ENCODE measurements at places on chromosomes 6 and 20. TPM values are rescaled to one million over a fixed set of nuclear protein-coding genes. Genes with fewer than 3 reads are reported as not detected.

- H3K4me1 ChIP-seq: no peaks in the 10 kb centered on the region
- DNase-seq: no peak
- H3K27ac ChIP-seq: no peak overlapping the region
- no peaks in the 10 kb centered on the region for H3K36me3 ChIP-seq
Measured at GRCh38 chr6:165837948-165838745, 175.1 kb upstream of the PDE10A start.

DNA sequence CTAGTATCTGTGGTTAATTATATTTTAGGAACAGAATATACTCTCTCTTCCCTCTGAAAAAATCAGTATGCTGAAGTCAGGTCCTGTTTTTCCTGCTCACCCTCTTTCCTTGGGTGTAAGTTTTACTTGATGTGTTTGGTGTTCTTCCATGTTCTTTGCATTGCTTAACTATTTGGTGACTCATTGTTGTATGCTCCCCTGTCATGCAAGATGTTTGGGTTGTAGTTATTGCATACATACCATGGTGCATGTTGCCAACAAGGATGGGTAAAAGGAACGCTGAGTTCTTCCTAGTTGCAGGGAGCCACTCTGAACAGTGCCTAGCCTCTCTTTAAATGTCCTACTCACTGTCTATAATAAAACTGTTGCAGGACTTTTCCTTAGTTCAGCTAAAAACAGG, 207.9 kb upstream of the LAMP5 start:
- H3K27me3 ChIP-seq: no peaks in the 10 kb centered on the region
- no peak overlapping the region for H3K27ac ChIP-seq
- H3K36me3 ChIP-seq: no peaks in the 10 kb centered on the region
- peak; percentile 49 for DNase-seq
- no peak overlapping the region for H3K4me3 ChIP-seq

DNA sequence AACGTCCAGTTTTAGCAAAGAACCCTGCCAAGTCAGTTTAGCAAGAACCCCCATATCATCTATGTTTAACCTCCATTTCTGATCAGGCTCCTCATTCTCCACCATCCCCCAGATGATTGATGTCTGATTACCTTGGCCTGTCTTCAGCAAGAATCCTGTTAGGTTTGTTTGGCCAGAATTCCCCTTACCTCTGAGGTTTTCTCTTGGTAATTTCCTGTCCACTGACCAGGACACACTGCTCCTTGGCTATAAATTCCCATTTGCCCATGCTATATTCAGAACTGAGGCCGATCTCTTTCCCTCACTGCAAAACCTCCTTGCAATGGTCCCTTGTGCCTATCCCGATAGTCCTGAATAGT, 27.0 kb downstream of the ZNF311 start:
- no peaks in the 10 kb centered on the region for H3K27me3 ChIP-seq
- DNase-seq: no peak
- H3K27ac ChIP-seq: no peak overlapping the region
- H3K36me3 ChIP-seq: no peaks in the 10 kb centered on the region

VEGFA gene
- 150 TPM for total RNA-seq

WFDC2 gene
- not detected for total RNA-seq

GRCh38 chr6:155389130-155389529, 66.5 kb downstream of the NOX3 start:
- H3K27me3 ChIP-seq: no peaks in the 10 kb centered on the region
- no peak for DNase-seq
- no peaks in the 10 kb centered on the region for H3K4me1 ChIP-seq
- no peak overlapping the region for H3K4me3 ChIP-seq

GRCh38 chr6:26157251-26158075, 70.2 kb downstream of the HFE start:
- no peaks in the 10 kb centered on the region for H3K36me3 ChIP-seq
- H3K4me3 ChIP-seq: peak overlapping the region; percentile 72
- no peaks in the 10 kb centered on the region for H3K27me3 ChIP-seq
- H3K27ac ChIP-seq: peak overlapping the region; percentile 89

DNA sequence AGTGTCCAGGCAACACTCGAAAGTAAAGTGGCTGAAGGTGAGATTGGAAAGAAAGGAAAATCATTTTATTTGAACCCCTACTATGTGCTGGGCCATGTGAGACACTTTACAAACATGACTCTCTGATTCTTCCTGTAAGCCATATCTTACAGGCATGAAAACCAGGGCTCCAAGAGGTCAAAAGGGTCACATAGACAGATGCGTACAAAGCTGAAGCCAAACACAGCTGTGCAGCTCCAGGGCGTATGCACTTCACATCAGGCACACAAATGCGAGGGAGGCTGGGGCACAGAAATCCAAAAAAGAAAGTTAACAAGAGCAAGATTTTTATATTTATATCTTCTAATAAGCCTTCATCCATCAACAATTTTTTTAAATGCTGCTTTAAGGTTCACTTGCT, 176.5 kb downstream of the PHACTR1 start:
- H3K4me1 ChIP-seq: no peaks in the 10 kb centered on the region
- H3K27me3 ChIP-seq: no peaks in the 10 kb centered on the region
- DNase-seq: no peak

DOP1A gene
- total RNA-seq: 33.7 TPM

- DNase-seq: no peak
- H3K4me3 ChIP-seq: no peak overlapping the region
- H3K36me3 ChIP-seq: no peaks in the 10 kb centered on the region
- no peaks in the 10 kb centered on the region for H3K4me1 ChIP-seq
- H3K27me3 ChIP-seq: no peaks in the 10 kb centered on the region
Measured at GRCh38 chr6:79895382-79896074, 51.8 kb downstream of the ELOVL4 start.
